ENCODE measurements at places on chromosomes 7 and 10.

DNA sequence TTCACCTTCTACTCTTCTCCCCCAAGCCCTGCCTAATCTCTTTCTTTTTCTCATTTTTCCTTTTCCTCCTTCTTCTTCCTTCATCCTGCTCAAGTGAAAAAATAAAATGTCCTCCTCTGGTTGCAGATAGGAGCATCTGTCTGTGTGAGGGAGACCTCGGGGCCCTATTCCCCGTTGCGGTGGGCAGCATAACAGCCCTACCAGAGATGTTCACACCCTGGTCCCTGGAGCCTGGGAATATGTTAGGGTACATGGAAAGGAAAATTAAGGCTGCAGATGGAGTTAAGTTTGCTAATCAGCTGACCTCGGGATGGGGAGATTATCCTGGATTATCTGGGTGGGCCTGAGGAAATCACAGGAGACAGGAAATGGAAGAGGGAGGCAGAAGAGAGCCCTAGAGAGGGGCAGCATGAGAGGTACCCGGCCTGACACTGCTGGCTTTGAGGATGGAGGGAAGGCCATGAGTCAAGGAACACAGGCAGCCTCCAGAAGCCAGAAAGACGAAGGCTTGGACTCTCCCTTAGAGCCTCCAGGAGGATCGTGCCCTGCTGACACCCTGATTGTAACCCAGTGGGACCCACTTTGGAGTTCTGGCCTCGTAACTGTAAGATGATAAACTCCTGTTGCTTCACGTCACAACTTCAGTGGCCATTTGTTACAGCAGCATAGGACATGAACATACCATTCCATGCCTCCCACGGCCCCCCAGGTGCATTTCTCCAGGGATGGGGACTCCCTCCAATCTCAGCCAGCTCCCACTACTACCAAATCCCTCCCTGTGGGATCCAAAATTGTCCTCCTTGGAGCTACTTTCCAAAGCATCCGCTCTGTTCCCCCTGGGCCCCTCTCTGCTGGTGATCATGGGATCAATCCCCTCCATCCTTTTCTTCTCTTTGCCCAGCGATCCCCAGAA lies 39.0 kb upstream of the ZMIZ1 start:
- no peak for DNase-seq

GRCh38 chr10:118332236-118332635 lies 9.9 kb downstream of the FAM204A start:
- no peak for DNase-seq

- DNase-seq, result no peak
These were observed 8.0 kb downstream of the CALHM3 start for GRCh38 chr10:103470761-103471653.

DNA sequence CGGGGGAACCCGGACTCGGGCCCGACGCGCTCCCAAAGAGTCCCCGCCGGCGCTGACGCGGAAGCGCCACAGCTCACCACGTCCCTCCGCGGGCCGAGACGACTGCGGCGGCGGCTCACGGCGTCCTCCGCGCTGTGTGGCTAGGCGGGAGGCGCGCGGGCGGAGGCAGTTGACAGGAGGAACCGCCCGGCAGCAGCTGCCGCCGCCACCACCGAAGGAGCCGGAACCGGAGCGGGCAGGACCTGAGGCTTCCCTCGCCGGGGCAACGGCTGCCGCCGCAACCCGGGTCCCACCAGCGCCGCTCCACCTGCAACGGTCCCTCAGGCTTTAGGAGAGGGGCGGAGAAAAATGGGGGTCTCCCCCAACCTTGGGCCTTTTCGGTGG lies 334 bp downstream of the ZNF800 start:
- peak; percentile 59 for DNase-seq

DNA sequence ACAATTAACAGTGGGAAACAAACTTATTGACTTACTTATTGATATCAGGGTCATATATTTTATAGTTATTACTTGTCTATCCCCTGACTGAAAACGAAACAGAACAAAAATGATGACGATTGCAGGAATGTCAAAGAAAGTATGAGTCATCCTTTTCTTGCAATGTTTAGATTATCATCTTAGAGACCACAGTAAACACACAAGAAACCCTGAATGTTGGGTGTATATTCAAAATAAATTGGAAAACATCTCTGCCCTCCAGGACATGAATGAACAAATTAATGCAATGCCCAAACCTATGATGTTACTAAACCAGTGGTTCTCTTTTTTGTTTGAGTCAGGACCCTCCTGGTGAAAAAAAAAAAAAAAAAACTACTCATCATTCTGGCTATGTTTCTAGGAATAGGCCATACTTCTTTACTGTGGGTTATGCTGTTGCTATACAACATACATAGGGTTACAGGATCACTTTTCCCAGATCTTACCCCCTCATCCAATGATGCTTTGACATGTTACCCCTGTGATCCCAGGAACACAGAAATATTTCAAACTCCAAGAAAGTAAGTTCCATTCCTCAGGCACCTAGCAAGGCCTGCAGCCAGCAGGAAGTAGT lies 623.4 kb upstream of the IGFBP3 start:
- peak; percentile 81 for DNase-seq

DNA sequence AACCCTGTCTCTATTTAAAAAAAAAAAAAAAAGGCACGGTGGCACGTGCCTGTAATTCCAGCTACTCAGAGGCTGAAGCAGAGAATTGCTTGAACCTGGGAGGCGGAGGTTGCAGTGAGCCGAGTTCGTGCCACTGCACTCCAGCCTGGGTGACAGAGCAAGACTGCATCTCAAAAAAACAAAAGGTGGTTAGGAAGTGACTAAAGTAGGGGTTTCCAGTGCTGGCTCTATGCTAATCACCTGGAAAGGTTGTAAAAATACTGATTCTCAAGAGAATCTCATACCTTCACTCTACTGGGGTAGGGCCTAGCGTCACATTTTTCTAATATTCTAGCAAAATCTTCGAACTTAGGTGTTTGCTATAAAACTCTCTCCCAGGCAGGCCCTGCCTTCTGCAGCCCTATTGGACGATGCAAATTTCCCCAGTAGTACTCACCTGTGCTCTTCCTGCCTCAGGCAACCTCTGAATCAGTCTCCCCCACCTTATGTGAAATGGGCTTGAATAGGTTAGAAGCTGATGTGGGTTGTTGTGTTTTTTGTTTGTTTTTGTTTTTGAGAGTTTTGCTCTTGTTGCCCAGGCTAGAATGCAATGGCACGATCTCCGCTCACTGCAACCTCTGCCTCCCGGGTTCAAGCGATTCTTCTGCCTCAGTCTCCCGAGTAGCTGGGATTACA lies 3.5 kb downstream of the ZP3 start:
- DNase-seq, result no peak

- peak; percentile 29 for DNase-seq
These were observed 127.6 kb upstream of the SLC26A5 start for GRCh38 chr7:103573479-103574058.

DNA sequence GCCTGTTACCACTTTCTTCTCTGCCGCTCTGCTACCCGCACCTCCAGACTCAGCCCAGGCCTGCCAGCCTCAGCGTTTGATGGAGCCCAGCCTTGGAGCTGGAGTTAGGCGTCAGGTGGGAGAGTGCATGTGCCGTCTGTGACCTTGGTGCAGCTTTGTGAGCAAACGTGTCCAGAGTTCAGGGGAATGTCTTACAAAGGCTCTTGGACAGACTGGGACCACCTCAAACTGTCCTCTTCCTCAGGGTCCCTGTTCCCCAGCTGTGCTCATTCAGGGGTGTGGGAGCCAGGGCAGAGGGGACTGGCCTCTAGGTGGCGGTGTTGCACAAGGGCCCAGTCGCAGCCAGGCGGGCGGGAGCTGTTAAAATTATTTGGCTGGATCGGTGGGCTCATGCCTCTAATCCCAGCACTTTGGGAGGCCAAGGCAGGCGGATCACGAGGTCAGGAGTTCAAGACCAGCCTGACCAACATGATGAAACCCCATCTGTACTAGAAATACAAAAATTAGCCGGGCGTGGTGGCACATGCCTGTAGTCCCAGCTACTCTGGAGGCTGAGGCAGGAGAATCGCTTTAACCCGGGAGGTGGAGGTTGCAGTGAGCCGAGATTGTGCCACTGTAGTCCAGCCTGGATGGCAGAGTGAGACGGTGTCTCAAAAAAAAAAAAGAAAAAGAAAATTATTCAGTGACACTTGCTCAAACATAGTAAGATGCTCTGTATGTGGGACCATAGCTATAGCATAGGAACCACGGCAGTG lies 89.2 kb downstream of the ADCY1 start:
- DNase-seq, result no peak

DNA sequence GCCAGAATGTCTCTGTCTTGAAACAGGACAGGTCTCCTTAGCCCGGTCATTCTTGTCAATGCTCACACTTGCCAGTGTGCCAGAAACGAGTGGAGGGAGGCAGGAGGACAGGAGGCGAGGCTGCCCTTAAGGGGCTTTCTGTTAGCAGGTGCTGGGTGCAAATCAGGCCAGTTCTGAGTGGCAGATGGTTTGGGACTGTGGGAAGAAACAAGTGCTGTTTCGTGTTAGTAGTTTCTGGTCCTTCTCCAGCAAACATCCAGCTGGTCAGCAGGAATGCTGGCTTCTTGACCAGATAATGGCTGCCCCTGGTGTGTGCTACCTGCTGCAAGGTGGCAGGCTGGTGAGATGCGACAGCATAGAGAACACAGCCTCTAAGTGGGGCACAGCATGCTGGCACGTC lies 8.2 kb upstream of the NDUFB2 start:
- DNase-seq, result no peak

DNA sequence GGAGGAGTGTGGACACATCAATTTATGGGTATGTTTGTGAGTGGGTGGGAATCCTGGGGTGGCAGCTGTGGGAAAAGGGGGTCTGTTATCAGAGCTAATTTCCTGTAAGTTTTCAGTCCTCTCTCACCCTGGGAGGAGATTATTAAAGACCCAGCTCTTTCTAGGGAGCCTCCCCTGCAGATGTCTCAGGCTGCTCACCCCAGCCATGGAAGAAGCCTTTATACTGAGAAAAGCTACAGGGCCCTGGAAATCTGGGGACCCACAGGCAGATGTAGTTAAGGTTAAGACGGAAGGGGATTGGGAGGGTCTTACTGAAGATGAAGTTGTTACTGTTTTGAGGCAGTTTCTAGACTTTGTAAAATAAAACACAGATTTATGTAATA lies 4.6 kb downstream of the ZNF680 start:
- no peak for DNase-seq

GRCh38 chr10:79128923-79129305 lies 60.1 kb downstream of the ZMIZ1 start:
- DNase-seq, result no peak

- no peak for DNase-seq
These were observed 334.0 kb downstream of the SORCS1 start for GRCh38 chr10:106830471-106830870.

DNA sequence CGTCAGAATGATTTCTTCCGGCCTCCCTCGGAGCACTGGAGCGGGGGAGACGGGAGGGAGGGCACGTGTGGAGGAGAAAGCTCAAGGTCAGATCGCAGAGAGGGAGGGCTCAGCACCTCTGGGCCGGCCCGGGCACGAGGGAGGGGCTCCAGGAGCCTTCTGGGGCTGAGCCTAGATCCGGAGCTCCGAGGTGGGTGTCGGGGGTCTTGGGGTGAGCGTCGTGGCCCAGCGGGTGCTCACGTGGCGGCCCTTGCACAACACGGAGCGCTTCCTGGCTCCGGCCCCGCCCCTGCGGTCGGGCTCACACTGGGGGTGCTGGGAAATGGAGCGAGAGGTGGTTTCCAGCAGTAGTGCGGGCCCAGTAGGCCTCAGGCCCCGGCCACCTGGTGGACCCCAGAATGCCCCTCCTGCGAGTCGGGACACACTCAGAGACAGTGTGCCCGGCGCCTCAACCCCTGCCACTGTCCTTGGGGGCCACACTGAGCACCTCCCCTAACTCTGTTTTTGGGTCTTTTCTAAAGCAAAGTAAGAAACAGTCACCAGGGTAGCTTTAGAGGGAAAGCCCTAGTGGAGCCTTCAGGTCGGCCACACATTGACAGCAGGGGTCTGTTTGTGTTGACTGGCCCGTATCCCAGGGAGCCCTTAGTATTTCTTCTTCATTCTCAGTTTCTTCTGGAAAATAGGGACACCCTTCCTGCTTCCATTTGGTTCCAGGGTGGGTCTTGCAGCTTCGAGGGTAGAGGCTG lies 798 bp downstream of the PPIF start:
- peak; percentile 30 for DNase-seq

- no peak for DNase-seq
These were observed 154.8 kb downstream of the ADAM12 start for GRCh38 chr10:126233182-126234148.

- DNase-seq, result no peak
These were observed 6.5 kb downstream of the DUSP5 start for GRCh38 chr10:110504111-110504735.

GRCh38 chr10:82378146-82378545 lies 503.2 kb downstream of the NRG3 start:
- no peak for DNase-seq

DNA sequence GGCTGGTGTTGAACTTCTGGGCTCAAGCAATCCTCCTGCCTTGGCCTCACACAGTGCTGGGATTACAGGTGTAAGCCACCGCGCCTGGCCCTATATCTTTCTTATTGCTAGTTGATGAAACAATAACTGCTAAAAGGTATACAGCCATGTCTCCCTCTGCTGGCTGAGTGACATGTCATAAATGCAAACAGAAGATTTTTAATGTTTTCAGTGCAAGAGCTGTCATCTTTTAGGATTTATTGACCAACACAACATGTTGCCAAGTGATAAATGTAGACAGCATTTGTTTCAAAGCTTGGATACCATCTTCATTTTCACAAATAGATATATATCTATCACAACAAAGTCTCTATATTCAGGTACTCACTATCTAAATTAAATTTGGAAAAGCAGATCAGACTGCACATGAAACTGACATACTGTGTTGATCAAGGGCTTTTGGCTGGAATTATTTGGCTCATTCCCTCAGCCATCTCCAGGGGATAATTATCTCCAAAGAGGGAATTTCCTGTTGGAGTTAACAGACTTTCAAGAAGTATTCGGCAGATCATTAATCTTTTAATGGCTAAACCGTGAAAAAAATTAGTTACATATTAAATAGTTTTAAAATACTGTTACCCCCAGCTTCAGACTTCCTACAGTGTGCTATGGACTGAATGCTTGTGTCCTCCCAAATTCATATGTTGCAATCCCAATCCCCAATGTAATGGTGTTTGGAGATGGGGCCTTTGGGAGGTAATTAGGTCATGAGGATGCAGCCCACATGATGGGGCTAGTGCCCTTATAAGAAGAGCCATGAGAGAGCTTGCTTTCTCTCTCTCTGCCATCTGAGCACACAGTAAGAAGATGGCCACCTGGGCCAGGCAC lies 41.3 kb upstream of the SRPK2 start:
- DNase-seq, result peak; percentile 11

DNA sequence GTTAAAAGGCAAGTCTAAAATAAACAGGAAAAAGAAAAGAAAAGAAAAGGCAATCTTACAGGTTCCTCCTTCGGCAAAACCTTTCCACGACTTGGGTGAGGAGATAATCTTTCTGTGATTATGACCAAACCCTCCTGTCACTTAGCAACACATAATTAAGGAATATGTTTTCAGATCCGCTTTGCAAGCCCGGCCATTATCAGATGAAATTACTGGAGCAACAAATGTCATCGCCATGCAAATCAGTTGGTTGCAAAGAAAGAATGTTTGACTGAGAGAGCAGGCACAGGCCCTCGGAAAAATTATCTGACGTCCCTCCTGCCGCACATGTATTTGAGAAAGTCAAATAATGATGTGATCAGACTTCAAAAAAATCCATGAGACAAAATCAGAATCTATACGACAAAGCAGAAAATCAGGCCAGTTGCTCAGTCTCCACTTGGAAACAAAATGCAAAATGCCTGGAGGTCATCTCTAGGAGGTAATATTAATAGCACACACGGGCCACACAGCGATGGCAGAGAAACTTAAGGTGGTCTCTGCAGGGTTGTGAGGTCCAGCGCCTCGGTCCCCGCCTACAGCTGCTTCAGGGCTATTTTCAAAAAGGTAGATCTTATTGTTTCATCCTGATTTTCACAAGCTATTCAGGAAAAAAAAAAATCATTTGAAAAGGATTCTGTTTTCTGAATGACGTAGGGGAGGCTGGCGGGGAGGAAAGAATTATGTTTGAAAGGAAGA lies 82.7 kb downstream of the ZRANB1 start:
- DNase-seq, result no peak

Measured in SW 1271 (cell line).